ENCODE measurements at places on chromosomes 7 and 10.

DNA sequence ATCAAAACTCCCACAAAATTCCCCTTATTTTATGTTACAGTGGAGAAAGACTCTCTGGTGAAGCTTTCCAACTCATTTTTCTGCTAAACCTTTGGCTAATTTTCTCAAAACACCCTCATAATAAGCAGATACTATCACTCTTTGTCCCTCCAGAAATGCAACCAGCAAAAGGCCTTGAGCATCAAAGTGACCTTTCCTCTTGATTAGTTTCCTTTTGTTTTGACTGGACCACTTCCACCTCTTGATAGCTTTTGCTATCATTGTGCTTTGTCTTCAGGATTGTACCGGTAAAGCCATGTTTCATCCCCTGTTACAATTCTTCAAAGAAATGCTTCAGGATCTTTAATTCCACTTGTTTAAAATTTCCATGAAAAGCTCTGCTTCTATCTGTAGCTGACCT lies 115.1 kb upstream of the SLC13A1 start:
- no peak for DNase-seq

GRCh38 chr10:71807557-71808510 lies 34.5 kb upstream of the VSIR start:
- DNase-seq, result no peak

- DNase-seq, result no peak
These were observed 90.6 kb downstream of the ODAD2 start for GRCh38 chr10:27908231-27908630.

- DNase-seq, result no peak
These were observed 25.4 kb upstream of the MRC1 start for GRCh38 chr10:17783751-17784150.

DNA sequence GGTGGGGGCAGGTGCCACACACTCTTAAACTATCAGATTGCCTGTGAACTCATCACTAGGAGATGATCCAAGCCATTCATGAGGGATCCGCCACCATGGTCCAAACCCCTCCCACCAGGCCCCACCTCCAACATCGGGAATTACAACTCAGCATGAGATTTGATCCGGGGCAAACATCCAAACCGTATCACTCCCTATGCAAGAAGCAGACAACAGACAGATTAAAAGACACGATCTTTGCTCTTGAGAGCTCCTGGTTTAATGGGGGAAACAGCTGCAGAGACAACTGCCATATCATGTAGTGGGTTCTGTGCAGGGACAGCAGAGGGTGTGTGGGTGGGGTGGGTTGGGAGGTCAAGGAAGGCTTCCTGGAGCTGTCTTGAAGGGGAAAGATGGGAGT lies 123.6 kb downstream of the EMX2 start:
- DNase-seq, result peak; percentile 40

GRCh38 chr10:96093948-96094347 lies 36.1 kb upstream of the ZNF518A start:
- DNase-seq, result no peak

DNA sequence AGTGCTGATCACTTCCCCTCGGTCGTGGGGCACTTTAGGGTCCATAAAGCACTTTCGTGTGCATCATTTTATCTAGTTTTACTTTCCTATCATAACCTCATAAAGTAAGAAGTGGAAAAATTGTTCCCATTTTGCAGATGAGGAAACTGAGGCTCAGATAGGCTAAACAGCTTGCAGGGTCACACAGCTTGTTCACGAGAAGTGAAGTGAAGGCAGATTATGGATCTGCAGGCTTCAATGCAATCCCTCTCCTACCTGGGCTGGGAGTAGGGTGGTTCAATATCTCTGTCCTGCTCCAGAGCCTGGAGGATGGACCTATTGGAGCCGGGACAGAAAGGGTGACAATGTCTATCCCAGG lies 10.8 kb upstream of the ZNF467 start:
- no peak for DNase-seq

- DNase-seq, result peak; percentile 13
These were observed 925.2 kb upstream of the GHITM start for GRCh38 chr10:83214136-83214535.

DNA sequence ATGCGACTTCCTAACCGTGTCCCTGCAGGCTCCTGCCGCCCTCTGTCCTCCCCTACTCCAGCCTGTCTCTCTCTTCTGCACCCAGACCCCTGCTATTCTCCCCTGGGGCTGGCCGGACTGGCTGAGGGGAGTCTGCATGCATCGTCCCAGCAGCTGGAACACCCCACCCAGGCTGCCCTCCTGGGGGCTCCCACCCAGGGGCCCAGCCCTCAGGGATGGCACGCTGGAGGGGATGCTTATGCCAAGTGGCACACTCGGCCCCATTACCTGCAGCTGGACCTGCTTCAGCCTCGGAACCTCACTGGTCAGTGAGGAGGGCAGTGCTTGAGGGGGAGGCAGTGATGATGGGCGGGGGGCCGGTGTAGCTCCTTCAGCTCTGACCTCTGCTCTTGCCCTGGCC lies 21.7 kb upstream of the ZNF467 start:
- no peak for DNase-seq

DNA sequence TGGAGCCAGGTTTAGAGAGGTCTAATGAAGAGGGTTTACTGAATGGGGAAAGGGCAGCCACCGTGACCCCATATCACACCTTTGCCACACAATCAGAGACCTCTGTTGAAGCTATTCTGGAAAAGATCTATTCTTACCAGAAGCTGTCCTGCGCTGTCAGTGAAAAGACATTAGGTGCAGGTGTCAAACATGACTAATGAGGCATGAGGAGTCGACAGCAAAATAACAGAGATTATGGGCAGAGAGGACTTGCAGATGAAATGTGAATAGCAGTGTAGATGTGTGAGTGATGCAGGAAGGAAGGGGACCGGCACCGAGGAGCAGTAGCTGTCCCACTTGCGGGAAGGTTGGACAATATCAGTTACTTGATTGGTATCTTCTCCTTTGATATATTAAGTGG lies 627.7 kb upstream of the GALNT17 start:
- no peak for DNase-seq

- no peak for DNase-seq
These were observed 89.3 kb downstream of the ZMYND11 start for GRCh38 chr10:224571-224970.

DNA sequence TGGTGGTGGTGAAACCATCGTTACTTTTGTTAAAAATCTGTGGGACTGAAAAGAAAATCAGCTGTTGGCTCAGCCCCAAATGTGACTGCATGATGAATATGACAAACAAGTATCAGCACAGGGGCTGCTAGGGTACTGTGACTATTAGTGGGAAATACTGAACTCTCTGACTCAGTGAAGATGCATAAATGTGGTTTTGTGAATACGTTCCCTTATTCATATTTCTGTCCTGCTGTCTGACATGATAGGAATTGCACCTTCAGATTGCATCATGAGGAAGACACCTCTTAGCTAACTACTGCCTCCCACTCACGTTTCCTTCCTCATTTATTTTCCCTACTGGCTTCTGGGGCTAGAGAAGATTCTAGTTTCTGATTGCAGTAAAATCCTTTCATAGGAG lies 1.4 kb downstream of the CLEC5A start:
- DNase-seq, result peak; percentile 17

DNA sequence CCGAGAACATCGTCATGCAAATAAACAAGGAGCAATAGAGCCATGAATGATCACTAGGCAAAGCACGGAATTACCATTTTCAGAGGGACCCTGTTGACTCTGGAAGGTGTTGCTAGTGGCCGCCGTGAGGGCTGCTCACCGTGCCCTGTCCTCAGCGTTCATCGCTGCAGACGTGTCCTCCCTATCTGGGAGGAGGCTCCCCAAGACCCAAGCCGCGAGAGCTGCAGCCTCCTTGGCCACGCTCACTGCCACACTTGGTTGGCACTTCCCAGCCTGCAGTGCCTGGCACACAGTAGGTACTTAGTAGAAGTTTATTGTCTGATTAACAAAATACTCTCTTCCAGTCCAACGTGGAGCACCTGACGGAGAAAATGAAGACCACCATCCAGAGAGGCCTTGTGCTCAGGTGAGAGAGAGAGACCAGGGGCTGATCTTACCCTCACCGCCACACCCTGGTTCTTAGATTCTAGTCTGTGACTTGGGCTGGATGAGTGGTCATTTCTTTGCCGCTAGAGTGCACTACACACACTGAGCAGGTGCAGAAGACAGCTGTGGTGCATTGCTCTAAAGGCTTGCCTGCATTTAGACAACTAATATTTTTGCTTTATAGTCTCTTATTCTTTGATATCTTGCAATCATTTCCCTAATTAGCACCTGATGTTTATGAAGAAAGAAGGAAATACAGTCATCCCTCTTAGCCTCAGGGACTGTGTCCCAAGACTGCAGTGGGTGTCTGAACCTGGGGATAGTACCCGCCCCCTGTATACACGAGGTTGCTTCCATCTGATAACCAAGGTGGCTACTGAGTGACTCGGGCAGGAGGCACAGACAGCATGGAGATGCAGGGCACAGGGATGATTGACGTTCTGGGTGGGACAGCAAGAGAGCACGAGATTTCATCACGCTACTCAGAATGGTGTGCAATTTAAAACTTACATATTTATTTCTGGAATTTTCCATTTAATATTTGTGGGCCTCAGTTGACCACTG lies 40.3 kb downstream of the PITRM1 start:
- no peak for DNase-seq

- no peak for DNase-seq
These were observed 306.9 kb downstream of the GLRX3 start for GRCh38 chr10:130443066-130443465.

DNA sequence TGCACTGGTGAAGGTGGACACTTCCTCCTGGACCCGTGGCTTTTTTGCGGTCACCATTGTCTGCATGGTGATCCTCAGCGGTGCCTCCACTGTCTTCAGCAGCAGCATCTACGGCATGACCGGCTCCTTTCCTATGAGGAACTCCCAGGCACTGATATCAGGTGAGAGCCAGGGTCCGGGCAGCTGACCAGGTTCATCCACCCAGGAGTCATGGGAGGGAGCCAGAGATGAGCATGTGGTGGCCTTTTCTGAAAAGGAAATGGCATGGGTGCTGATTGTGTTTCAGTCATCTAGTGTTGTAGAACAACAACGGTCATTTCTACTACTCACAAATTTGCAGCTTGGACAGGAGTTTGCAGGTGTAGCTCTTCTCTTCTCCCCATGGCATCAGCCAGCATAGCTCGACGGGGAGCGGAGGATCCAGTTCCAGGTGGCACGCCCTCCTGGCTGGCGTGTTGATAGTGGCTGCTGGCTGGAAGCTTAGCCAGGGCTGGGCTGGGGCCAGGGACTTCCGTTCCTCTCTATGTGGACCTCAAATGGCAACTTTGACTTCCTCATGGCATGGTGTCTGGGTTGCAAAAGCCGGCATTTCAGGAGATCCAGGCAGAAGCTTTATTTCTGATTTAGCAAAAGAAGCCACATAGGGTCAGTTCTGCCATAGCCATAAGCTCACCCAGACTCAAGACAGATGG lies 32.7 kb downstream of the SLC29A3 start:
- DNase-seq, result no peak

GRCh38 chr7:89584896-89585295 lies 569.4 kb upstream of the STEAP1 start:
- DNase-seq, result no peak

GRCh38 chr7:96388166-96388565 lies 66.3 kb upstream of the SLC25A13 start:
- peak; percentile 71 for DNase-seq

- DNase-seq, result no peak
These were observed 78.1 kb upstream of the CYTH3 start for GRCh38 chr7:6350433-6351058.

DNA sequence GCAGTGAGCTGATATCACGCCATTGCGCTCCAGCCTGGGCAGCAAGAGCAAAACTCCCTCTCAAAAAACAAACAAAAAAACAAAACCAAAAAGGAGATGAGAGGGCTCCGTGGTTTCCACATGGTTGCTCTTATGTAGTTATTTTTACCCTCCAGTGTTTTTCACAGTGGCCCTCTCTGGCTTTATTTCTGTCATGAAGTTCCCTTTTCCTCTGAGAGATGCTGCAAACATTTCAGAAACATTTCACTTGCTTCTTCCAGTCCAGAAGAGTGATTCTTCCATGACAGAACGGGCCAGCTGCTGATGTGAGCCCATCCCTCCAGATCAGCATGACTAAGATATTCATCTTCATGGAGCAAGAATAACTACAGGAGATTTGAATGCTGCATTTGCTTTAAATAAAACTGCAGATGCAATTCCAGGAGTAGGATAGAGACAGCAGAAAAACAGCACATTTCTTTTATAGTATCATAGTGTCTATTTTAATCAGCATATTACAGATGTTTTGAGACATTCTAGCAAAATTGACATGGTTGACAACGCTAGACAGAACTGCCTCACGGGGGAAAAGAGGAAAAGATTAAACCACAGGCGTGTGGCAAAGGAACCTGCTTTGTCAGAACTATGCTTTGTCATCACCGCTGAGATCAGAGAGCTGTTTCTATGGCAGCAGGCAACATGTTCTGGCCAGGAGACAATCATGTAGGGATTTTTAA lies 40.3 kb downstream of the NRCAM start:
- DNase-seq, result peak; percentile 20

- DNase-seq, result no peak
These were observed 171.3 kb upstream of the HPS1 start for GRCh38 chr10:98617906-98618520.

DNA sequence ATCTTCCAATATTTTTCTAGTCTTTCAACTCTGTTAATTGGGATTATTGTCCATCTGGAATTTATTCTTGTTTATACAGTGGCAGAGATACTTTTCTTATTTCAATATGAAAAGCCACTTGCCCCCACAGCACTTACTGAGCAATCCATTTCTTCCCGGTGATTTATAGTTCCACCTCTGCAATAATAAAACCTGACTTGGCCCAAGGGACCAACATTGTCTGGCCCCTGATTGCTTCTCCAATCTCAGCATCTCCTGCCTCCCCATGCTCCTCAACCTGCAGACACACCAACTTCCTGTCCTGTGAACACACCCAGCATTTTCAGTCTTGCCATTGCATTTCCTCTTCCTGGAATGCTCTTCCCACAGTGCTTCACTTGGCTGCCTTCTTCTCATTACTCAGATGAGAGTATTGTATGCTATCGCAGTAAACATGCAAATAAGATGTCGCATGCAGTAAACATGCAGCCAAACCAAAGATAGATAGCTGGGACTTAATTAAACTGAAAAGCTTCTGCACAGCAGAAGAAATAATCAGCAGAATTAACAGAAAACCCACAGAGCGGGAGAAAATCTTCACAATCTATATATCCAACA lies 19.5 kb downstream of the ITGA8 start:
- DNase-seq, result no peak

GRCh38 chr7:130894146-130894908 lies 160.3 kb upstream of the KLF14 start:
- DNase-seq, result no peak

DNA sequence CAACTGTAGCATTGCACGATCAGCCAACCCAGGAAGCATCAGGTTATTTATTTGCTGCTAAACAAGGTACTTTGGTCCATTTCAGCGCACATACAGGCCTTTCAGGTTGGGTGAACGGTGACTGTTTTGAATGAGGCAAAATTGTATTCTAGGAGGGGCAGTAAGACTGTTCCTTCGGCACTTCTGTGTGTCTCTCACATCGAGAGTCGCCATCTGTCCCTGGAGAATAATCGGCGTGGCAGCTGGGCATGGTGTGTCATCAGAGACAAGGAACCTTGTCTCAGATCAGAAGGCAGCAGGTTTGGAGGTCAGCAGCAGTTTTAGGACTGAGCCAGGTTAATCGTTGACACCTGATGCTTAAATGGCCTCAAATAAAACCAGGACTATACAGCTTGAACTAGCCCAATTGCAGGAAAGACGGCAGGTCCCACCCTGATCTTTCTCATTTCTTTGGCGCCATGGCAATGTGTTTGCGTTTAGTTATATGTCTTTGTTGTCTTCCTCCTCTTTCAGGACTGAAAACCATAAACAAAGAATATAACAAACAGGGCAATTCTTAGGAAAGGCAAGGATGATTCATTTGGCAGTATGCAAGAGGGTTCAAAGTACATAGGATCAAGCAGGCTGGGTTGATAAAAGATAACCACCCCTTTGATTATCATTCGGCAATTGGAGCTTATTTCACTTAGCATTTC lies 92.0 kb upstream of the PRR15 start:
- no peak for DNase-seq
